Adrenal gland (tissue), 19 donors: ENCODE measurements at places on chromosomes 12 and 14. TPM values are rescaled to one million over a fixed set of nuclear protein-coding genes. Genes with fewer than 3 reads are reported as not detected.
A peak's percentile ranks its signal among the peaks of the same experiment; 100 is the strongest.

DNA sequence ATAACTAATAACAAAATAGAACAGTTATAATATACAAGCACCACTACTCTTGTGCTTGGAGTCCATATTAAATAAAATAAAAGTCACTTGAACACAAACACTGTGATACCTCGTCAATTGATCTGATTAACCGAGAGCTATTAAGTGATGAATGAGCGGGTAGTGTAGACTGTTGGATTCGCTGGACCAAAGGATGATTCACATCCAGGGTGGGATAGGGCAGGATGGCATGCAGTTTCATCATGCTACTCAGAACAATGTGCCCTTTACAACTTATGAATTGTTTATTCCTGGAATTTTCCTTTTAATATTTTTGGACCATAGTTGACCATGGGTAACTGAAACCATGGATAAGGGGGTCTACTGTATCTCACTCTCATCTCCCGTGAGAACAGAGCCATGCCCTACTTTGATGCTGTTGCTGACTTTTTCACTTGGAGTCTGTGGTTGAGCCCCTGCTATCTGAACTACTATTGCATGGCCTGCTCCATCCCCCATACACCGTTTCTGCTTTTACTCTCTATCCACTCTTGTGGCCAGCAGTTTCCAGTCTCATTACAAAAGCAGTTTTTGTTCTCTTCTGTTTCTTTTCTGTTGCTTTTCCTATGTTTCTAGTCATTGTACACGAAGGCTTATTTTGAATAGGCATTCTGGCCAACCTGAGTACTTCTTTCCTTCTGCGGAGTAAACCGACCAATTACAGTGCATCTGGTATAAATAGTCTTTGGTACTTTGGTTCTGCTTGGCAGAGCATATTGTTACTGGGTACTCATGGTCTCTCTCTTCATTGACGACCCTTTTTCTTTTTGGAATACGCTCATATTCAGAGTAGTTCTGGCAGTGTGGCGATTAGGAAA, 12.2 kb downstream of the TMTC2 start:
- DNase-seq: no peak
- no peaks in the 10 kb centered on the region for H3K4me1 ChIP-seq
- H3K27me3 ChIP-seq: no peaks in the 10 kb centered on the region
- H3K27ac ChIP-seq: no peak overlapping the region

DNA sequence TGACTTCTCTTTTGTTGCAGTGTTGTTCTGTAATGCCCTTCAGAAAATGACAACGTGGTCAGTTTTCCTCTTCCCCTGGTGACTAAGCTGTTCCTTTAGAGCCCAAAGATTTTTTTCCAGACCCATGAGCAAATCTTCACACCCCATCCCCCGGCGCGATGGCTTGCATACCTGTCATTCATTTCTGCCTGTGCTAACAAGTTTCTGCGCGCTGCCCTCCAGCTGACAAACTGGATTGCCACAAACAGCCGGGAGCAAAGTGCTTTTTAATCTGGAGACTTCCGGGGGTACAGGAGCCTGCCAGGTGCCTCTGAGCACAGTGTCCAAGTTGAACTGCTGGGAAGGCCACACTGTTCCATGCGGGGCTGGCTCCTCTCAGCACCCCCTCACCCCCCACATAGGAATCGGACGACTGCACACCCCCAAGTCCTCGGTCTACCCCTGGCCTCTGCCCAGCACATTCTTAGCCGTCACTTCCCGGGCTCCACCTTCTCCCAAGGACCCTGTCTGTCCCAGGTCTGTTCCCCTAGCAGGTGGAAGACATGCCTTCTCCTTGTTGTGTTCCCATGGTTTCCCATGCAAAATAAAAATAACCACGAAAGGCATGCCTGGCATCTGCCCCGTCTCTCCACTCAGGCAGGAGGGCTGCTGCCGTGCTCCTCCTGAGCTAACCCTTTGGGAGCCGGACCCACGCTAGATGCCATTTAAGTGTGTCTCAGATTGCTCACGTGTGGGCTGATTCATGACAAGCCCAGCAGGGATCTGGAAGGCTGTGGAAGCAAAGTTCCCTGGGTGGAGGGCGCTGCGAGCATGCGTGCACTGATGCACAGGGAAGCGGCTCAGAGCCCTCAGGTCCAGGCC, 14.1 kb downstream of the RILPL1 start:
- H3K27ac ChIP-seq: no peak overlapping the region
- H3K4me1 ChIP-seq: no peaks in the 10 kb centered on the region
- DNase-seq: peak; percentile 57
- H3K27me3 ChIP-seq: no peaks in the 10 kb centered on the region
- H3K36me3 ChIP-seq: peaks cover 52% of the 10 kb centered on the region

Gene TMEM121
- 1.1 TPM for total RNA-seq

DNA sequence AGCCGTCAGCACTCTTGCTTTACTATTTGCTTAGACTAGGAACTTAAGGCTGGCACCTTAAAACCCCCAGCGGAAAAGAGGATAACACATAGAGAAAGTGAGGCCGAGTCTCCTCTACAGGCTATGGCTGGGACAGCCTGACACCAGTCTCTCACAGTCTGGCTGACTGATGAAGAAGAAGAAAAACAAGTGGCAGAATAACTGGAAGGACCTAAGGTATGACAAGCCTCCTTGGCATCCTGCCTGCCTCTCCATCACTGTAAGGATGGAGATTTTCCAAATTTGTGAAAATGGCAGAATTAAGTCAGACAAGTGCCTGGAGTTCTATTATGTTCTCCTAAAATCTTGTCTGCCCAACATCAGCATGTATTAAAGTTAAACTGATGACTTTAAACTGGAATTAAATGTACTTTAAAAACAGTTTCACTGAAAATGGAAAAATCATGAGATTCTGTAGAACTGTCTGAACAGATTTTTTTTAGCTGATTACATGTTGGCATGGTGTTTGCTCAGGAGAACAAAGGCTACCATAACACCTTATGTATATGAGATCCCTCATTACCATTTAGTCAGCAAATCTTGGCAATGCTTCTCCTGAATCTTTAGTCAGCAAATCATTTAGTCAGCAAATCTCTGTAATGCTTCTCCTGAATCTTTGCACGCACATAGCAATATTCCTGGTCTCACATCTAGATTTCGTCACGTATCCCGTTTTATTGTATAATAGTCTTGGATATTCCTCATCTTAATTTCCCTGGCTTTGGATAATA, 140.3 kb upstream of the AEBP2 start:
- H3K4me3 ChIP-seq: no peak overlapping the region
- peaks cover 21% of the 10 kb centered on the region for H3K4me1 ChIP-seq
- DNase-seq: peak; percentile 67
- H3K27me3 ChIP-seq: no peaks in the 10 kb centered on the region
- H3K36me3 ChIP-seq: no peaks in the 10 kb centered on the region
- peak overlapping the region; percentile 11 for H3K27ac ChIP-seq

Gene SIRT4
- 3.2 TPM for total RNA-seq

- H3K4me1 ChIP-seq: no peaks in the 10 kb centered on the region
- H3K27me3 ChIP-seq: no peaks in the 10 kb centered on the region
- no peaks in the 10 kb centered on the region for H3K36me3 ChIP-seq
- H3K27ac ChIP-seq: no peak overlapping the region
- H3K4me3 ChIP-seq: no peak overlapping the region
- no peak for DNase-seq
Measured at GRCh38 chr12:25100194-25101091, 94.5 kb downstream of the DNAI7 start.

DNA sequence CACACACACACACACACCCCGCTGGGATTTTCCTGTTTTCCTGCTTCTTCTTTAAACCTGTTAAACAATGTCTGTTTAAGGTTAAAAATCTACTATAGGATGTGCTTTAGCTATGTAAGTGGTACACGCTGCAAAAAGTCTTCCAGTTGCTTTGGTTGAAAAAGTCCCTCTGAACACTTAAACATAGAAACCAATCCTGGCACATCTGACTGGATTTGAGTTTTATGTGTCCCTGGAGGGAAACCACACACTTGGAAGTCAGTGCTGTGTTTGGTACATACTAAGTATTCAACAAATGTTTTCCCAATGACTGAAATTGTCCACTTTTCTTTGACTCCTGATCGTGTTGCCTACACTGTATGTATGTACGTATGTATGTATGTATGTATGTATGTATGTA, 22.0 kb downstream of the CFL2 start:
- no peaks in the 10 kb centered on the region for H3K36me3 ChIP-seq
- DNase-seq: no peak
- H3K4me3 ChIP-seq: no peak overlapping the region
- H3K4me1 ChIP-seq: no peaks in the 10 kb centered on the region
- H3K27ac ChIP-seq: no peak overlapping the region

GRCh38 chr12:8087666-8088065, 5.6 kb downstream of the NECAP1 start:
- no peaks in the 10 kb centered on the region for H3K27me3 ChIP-seq
- DNase-seq: no peak
- peaks cover 34% of the 10 kb centered on the region for H3K36me3 ChIP-seq
- peaks cover 38% of the 10 kb centered on the region for H3K4me1 ChIP-seq

DNA sequence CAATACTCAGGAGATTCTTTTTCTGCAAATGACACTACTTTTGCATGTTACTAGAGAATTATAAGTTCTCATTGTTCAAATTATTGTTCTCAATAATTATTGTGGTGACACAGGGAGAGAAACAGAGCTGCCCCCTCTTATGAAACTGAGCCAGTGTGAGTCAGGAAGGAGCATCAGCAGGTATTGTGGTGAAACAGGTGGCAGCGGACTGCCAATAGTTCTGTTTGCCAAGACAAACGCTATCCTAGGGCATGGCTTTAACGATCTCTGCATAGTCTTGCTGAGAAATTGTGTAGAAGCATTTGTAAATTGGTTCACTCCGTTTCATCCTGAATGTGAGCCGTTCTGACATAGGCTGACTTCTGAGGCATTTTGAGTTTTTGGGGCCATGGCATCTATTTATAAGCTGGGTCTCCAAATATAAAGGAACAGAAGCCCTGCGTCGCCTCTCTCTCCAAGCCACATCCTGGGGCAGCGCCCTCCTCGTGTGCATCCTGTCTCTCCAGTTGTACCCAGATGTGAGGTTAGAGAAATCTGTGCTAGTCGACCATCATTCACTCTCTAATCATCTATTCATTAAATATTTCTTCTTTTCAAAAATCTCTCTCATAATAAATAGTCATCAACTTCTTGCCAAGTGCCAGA, 15.8 kb upstream of the PPP4R4 start:
- H3K27me3 ChIP-seq: peaks cover 3% of the 10 kb centered on the region
- no peak overlapping the region for H3K27ac ChIP-seq
- peaks cover 7% of the 10 kb centered on the region for H3K4me1 ChIP-seq
- DNase-seq: no peak
- H3K4me3 ChIP-seq: no peak overlapping the region

Gene TTC6
- not detected for total RNA-seq

GRCh38 chr14:78130356-78130755, 39.8 kb upstream of the NRXN3 start:
- DNase-seq: no peak
- H3K27ac ChIP-seq: no peak overlapping the region
- no peaks in the 10 kb centered on the region for H3K4me1 ChIP-seq
- H3K4me3 ChIP-seq: no peak overlapping the region
- H3K36me3 ChIP-seq: no peaks in the 10 kb centered on the region

GRCh38 chr14:51410897-51411296, 170.8 kb downstream of the TMX1 start:
- H3K27ac ChIP-seq: no peak overlapping the region
- no peak for DNase-seq
- no peak overlapping the region for H3K4me3 ChIP-seq
- H3K27me3 ChIP-seq: no peaks in the 10 kb centered on the region
